Activated CD4-positive, alpha-beta T cell treated with anti-CD3 and anti-CD28 coated beads for 1 hour (primary cell): ENCODE measurements at places on chromosomes 1 and 21.

DNA sequence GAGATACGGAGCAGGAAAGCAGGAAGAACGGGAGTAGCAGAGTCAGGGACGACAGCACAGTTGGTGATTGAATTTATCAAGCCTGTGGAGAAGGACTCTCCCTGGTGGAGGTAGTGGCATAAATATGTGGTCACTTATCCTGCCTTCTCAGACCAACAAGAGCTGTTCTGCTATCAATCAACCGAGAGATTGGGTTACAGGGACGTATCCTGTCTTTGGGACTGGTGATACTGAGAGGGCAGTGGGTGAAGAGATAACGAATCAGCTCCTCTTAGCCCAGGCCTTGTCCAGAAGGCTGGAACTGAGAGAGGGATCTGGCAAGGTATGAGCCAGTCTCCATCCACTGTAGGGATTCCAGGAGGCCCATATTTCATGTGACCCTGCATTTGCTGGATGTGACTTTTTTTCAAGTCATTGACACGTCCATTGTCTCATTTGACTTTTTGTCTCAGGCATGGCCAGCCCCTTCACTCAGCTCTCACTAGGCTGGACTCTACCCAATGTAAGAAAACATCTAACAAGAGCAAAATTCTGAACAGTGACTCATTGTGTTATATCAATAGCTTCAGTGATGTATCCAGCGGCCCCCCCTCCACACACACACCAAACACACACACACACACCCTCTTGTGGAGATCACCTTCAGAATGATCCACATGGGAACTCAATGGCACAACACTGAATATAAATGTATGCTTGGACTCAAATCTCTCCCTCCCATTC is 11.3 kb downstream of the C1orf116 start:
- DNase-seq: no peak

DNA sequence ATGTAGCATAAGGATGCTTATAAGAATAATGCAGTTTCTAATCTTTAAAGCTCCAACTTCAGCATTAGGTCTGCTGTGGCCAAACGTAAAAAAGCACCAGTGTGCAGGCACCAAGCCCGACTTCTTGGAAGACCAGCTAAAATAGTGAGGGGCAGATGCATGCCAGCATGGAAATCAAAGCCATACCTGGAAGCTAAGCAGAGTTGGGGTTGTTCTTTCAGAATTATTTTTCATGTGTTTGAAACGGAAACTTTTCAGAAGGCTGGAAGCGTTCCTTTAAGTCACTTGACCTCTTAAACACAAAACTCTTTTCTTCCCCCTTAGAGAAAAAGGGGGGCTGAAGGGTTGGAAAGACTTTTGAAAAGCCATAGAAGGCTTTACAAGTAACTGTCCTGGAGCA is 329.2 kb upstream of the C1orf87 start:
- DNase-seq: no peak

GRCh38 chr1:16903054-16903453 is 7.3 kb downstream of the RNU1-2 start:
- DNase-seq: no peak

DNA sequence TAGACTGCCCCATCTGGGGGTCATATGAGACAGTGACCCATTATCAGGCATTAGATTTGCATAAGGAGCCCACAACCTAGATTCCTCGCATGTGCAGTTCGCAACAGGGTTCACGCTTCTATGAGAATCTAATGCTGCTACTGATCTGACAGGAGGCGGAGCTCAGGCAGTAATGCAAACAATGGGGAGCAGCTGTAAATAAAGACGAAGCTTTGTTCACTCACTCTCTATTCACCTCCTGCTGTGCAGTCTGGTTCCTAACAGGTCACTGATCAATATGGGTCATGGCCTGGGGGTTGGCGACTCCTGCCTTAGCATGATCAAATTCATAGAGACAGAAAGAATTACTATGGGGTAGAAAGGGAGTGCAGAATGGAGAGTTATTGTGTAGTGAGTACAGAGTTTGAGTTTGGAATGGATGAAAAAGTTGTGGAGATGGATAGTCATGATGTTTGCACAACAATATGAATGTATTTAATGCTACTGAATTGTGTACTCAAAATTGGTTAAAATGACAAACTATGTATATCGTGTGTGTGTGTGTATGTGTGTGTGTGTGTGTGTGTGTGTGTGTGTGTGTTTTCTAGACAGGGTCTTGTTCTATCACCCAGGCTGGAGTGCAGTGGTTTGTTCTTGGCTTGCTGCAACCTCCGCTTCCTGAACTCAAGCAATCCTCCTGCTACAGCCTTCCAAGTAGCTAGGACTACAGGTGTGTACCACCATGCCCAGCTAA is 42.2 kb downstream of the BTF3L4 start:
- DNase-seq: no peak

DNA sequence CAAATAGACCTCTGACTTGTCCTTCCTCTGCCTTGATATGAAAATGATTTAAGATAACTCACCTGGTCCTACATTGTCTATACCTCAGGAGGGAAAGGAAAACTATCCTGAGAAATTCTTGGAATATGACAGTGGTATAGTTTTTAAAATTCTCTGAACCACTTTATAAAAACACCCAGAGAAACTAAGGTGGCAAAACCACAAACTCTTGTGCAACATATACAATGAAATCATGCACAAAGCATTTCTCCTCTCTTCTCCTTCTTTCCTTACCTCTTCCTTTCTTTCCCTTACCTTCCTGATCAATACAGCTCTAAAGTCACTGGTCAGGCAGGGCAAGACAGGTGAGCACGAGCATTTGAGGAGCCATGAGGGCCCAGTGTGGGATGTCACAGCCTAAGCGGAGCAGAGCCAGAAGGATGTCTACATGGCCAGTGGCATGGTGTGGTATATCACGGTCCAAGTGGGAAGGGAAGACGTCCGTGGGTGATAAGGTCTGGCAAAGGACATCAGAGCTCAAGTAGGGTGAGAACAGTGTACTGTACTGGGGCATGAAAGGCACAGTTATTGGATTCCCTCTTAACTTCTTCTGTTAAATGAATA is 543.3 kb downstream of the DPYD start:
- DNase-seq: no peak
